ENCODE measurements at places on chromosomes 4 and X.
A peak's percentile ranks its signal among the peaks of the same experiment; 100 is the strongest.

- DNase-seq: no peak
Measured at GRCh38 chrX:41419082-41419481, 28.1 kb upstream of the NYX start.

DNA sequence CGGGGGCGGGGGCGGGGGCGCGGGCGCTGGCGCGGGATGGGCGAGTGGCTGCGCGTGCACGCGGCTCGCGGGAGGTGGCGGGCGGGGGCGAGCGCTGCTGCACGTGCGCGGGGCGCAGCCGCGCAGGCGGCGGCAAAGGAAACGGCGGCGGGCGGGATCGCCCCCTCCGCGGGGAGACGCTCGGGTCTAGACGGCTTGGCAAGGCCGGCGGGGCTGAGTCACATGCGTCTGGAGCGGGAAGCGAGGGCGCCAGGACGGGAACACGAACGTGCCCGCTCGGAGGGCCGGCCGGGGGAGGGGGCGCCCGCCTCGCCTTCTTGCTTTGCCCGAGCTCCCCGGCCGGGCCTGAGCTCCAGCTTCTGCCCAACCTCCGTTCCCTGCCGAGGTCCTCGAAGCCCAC, 4.3 kb upstream of the HAUS7 start:
- no peak for DNase-seq

- no peak for DNase-seq
Measured at GRCh38 chr4:36399762-36400353, 118.4 kb downstream of the DTHD1 start.

- DNase-seq: no peak
Measured at GRCh38 chrX:96170626-96171025, 514.0 kb upstream of the DIAPH2 start.

- DNase-seq: no peak
Measured at GRCh38 chrX:109336141-109336540, 145.7 kb downstream of the GUCY2F start.

DNA sequence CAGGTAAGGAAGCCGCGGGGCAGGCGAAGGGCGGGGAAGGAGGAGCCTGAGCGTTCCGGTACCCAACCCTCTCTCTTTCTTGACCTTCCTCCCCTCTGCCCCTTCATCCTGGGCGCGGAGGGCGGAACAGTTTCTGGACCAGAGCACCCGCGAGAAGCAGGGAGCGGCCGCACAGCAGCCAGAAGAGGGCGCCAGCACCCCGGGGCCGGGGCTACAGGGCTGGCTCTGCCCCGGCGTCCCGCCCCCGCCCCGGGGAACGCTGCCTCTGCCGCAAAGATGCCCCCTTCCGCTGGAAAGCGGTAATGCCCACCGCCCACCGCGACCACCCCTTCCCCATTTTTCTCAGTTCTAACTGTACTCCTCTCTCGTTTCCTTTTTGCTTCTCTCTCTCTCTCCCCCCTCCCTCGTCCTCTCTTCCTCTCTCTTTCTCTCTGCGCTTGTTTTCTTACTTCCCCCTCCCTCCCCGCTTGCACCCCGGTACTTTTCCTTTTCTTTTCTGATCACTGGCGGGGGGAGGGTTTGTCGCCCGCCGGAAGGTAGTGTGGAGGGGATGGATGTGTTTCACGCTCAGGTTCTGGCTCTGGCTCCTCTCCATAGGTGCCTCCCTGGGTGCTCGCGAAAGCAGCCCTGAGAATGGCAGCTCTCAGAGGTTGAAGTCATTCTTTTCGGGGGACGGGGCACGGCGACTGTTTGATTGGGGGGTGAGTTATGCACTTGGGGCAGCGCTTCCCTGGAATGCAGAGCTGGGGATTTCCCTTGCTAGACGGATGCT, 13.1 kb upstream of the PRDM8 start:
- no peak for DNase-seq

DNA sequence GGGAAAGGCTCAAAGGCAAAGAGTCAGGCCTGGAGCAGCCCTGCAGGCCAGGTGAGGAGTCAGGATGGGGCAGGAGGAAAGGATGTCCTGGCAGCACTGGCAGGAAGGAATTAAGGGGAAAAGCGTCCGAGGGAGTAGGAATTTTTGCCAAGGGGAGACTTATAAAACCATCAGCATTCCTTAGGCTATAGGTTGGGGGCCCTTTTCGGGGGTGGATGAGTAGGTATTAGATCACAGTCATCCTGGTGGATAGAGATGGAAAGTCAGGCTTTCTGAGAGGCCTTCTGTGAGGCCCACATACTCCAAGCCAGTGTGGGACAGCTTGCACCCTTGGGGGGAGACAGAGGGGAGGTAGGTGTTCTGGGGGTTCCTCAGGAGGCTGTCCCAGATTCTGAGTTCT, 12.3 kb downstream of the STARD8 start:
- DNase-seq: no peak

DNA sequence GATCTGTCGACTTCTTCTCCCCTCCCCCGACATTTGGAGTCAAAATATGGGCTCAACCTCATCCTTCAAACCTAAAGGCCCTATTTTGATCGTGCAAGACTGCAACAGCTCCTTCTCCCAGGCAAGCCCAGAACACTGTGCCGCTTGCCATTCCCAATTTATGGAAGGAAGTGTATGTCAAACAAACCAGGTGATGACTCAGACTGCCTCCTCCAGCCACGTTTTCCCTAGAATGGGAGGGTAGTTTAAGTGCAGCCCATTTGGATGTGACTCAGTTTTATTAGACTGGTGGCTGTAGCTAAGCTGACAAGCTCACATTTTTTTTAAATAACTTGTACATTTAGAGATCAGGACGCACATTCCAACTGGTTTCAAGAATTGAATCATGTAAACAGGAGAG, 570.4 kb upstream of the DIPK2B start:
- no peak for DNase-seq

- DNase-seq: no peak
Measured at GRCh38 chrX:41180194-41180908, 95.1 kb downstream of the USP9X start.

- peak; percentile 26 for DNase-seq
Measured at GRCh38 chr4:112817933-112818593, 181.1 kb downstream of the LARP7 start.

DNA sequence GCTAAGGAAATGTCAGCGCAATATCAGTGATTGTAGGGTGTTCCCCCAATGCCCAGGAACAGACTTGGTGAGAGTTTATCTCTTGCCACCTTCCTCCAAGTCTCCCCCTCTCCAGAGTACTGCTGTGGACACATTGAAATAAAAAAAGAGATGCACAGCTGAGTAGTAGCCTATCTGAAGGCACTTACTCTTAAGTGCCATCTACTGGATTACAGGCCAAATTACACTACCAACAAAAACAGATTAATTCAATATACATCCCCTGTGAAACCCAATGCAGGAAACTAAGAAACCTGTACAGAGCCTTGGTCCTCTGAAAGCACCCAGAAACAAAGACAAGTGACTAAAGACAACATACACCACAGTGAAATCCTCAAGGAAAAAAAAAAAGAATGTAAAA, 460.3 kb downstream of the ZIC3 start:
- DNase-seq: no peak

DNA sequence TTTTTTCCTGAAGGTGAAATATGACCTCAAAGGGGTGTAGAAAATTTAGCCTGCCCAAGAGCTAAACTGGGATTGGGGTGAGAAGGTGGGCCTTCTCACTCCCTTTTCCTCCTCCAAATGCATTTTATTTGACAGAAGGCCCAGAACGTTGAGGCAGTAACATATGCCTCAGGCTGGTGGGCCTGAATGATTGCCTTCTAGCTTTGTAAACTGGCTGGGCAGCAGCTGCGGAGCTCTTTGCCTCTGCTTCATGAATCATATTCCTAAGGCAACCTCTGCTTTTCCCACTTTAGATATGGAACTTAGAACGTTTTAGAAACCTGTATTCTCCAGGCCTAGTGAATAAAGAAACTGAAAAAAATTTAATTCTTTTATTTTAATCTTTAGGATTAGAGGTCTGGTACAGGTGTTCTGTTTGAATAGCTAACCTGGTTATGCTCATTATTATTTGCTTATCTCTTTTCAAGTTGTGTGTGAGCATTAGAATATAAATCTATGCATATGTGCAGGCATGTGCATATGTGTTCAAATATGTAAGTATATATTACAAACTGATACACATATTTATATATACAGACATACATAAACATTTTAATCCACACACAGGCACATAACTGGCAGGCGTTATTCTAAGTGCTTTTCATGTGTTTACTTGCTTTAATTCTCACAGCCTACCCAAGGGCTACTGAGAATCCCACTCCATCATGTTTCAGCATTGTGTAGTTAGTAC, 11.5 kb downstream of the PRDM8 start:
- DNase-seq: no peak

DNA sequence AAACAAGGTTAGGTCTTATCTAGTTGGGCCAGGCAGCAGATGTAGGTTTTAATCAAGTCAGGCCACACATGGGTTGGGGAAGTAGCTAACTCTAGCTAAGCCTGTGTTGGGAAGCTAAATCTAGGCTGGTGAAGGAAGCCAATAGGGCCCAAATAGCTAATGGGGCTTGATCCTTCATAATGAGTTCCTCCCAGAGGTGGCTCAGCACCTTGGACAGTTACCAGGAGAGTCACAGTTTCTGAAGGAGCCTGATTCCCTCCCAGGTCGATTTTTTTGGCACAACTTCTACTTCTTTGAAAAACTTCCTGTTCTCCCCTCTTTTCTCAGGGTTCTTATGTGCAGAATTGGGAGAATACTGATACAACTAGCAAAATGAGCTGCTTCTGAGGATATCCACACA, 242.5 kb upstream of the PRPS2 start:
- DNase-seq: no peak

GRCh38 chr4:172517391-172517790, 651.2 kb upstream of the GALNT7 start:
- no peak for DNase-seq

DNA sequence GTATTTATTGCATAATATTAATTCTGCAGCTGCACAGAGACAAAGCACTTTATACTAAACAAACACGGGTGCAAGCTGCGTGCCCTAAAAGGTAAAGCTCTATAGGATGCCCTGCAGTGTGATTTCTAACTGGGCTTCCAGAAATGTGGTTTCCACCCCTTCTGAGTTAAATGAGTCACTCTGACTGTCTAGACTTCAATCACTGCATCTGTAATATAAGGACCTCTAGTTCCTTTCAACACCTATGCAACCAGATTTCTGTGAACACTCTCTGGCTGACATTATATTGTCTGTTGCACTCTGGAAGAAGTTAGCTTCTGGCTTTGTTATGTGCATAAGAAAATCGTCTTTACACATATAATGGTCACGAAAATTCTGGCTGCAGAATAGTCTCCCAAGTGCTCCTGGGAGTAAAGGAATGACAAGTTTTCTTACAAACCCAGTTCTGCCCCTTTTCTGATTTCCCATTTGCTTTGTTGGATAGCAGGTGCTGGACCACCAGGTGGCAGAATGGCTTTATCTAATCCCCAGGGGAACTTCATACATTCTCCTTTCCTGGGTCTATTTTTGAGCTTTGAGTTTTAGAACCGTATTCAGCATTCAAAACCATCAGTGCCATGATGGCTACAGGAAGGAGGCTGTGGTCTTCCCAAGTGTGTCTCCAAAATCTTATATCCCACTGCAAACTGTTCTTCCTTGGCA, 842.2 kb downstream of the STIM2 start:
- DNase-seq: peak; percentile 58

DNA sequence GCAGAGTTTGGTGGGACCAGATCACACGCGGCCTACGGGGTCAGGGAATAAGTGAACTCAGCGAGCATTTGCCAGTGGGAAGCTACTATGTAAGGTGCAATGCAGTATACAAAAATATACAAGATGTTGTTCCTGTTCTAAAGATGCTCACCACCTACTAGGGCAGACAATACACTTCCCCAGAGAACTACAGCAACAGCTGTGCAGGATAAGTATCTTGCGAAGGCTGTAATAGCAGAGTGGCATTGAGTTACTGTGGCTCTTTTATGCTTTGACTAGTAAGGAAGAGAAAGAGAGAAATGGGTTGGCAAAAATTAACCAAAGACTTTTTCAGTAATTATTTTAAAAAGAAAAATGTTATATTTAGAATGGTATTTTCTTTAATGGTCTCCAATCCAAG, 61.2 kb downstream of the CDS1 start:
- no peak for DNase-seq

- DNase-seq: no peak
Measured at GRCh38 chr4:54097152-54097551, 2.8 kb upstream of the GSX2 start.

DNA sequence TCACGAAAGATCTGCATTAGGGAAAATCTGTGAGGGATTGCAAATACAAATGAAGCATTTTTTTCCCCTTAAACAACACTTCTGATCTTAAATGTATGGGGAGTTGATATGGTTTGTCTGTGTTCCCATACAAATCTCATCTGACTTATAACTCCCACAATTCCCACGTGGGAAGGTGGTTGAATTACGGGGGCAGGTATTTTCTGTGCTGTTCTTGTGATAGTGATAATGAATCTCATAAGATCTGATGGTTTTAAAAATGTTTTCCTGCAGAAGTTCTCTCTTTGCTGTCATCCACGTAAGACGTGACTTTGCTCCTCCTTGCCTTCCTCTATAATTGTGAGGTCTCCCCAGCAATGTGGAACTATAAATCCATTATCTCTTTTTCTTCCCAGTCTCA, 107.4 kb upstream of the KCNIP4 start:
- DNase-seq: no peak

GRCh38 chr4:24795666-24796381, 451 bp downstream of the SOD3 start:
- DNase-seq: no peak

DNA sequence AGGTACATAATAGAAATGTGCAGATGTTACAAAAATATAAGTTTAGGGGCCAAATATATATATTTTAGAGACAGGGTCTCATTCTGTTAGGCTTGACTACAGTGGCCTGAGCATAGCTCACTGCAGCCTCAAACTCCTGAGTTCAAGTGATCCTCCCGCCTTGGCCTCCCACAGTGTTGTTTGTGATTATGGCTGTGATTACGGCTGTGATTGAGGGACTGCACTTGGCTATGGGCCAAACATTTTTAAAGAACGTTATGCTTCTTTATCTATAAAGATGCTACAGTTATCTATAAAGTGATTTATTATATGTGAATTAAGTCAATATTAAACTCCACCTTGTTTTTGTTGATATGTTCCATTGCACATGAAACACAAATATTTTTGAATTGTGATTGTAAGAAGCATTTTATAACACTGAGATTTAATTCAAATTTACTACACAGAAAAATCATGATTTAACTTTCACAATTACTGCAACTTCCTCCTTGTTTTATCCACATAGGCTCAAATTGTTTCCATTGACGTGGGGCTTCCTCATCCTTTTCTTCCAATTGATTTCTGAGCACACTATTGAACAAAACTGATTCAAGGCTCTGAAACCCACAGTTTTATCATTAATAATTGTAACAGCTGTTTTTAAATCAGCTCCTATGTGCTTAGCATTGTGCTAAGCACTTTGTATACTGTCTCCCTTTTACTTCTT, 68.4 kb upstream of the BMPR1B start:
- no peak for DNase-seq

DNA sequence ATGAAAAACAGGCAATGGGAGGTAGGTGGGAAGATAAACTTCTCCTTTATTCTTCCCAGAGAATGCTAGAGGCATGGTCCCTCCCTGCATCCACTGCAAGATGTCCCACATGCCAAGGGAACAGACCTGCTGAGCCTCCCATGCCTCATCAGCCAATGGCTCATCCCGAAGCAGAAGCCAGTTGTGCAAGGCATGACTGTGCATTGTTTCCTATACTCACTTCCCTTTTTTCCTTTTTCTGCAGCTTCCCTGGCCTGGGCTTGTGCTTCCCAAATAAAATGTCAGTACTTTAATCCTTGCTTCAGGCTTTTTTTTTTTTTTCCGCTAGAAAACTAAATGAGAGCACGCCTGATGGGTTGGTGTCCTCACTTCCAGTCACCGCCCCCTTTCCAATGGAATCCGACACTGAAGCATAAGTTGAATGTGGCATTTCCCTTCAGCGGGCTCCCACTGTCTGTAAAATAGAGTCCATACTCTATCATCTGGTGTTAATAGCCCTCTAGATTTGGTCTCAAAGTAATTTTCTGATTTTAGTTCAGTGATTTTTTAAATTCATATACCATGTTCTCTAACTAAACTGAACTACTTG, 239.0 kb upstream of the JADE1 start:
- DNase-seq: no peak
